ENCODE measurements at places on chromosomes 5 and 9. TPM values are rescaled to one million over a fixed set of nuclear protein-coding genes. Genes with fewer than 3 reads are reported as not detected.

Gene GPR21
- 0.24 TPM for polyA plus RNA-seq

Gene TERT
- polyA plus RNA-seq = 4.0 TPM

Gene PHYHD1
- polyA plus RNA-seq = 19.0 TPM

DNA sequence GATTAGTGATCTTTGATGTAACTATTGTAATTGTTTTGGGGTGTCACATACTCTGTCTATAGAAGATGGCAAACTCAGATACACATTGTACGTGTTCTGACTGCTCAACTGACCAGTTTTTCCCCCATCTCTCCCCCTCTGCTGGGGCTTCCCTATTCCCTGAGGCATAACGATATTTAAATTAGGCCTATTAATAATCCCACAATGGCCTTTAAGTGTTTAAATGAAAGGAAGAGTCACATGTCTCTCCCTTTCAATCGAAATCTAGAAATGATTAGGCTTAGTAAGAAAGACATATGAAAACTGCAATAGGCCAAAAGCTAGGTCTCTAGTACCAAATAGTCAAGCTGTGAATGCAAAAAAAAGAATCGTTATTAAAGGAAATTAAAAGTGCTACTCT is 265.6 kb downstream of the TMEM232 start:
- no peak overlapping the region for H3K4me3 ChIP-seq
- no peaks in the 10 kb centered on the region for H3K4me1 ChIP-seq
- H3K27ac ChIP-seq = no peak overlapping the region
